ENCODE measurements at places on chromosomes 12 and 14.

GRCh38 chr12:41684997-41685396, 459.7 kb downstream of the GXYLT1 start:
- DNase-seq, result no peak

DNA sequence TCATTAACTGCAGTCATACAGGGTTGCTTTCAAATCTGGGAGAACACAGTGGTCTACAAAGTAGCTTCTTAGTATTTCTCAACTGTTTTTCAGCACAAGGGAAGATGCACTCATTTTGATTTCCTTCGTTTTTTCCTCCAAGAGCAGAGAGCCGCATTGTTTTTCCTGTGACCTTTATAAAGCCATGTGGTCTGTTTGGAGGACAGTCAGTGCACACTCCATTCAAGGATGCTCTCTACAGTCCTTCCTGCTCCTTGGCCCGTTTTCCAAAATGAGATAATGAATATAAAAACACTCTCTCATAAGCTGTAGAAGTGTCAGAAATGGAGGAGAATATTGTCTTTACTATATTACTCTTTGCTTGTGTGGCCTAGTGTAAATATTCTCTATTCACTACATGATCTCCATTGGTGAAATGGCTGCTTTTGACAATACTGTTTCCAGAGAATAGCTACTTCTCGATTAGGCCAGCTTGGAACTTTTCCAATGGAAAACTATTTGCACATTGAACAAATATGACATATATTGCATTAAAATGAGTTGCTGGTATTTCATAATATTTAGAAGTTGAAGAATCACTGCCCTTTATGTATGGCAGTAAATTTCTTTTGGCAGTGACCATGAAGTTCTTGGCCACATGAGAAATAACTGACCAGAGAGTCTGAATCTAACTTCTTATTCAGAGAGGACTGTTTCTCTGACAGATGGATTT, 393.1 kb upstream of the RGS6 start:
- DNase-seq, result no peak

DNA sequence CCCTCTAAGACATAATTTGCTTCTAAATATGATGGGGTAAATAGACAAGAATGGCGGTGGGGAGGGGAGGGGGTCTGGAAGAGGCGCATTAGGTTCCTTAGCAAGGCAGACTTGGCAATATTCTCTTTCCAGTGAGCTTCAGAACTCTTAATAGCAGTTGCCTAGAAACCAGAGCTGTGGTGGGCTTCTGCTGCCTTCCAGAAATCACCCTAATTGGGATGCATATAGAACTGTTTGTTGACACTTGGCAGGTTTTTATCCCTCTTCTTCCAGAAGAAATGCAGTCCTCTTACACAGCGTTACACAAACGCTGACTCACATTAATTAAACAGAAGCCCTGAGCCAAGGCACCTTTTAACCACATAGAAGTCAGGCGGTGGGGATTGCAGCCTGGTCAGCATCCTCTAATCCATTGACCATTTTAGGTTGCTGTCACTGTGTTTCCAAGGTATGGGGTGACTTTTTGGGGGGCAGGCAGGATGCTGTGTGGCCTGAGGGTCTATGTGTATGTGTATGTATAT, 114.1 kb downstream of the CCDC60 start:
- no peak for DNase-seq

DNA sequence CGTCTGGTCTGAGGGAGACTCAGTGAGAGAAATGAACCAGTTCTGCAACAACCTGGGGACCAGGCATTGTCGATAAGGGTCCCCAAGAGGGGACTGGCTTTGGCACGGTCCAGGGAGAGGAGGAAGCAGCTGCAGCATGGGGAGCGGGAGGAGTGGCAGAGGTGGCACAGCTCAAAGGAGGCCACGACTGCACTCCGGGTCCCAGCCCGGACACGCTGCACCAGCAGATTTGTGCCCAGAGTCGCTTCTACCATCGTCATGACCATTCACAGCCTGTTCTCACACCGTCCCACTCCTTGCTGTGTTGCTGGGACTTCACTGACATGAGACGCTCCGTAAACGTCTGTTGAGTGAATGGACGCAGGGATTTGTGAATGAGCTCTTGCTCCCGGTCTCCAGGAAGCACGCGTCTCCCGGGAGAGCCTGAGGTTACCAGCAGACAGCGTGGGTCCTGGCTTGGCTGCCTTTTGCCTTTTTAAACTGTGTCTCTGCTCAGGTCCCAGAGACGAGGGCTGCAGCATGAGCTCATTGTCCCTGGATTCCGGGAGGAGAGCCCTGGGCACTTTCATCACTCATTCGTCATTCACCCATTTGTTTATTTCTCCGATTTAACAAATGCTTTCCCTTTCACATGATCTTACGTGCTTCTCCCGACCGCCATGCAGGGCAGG, 137.0 kb downstream of the PIWIL1 start:
- DNase-seq, result no peak

DNA sequence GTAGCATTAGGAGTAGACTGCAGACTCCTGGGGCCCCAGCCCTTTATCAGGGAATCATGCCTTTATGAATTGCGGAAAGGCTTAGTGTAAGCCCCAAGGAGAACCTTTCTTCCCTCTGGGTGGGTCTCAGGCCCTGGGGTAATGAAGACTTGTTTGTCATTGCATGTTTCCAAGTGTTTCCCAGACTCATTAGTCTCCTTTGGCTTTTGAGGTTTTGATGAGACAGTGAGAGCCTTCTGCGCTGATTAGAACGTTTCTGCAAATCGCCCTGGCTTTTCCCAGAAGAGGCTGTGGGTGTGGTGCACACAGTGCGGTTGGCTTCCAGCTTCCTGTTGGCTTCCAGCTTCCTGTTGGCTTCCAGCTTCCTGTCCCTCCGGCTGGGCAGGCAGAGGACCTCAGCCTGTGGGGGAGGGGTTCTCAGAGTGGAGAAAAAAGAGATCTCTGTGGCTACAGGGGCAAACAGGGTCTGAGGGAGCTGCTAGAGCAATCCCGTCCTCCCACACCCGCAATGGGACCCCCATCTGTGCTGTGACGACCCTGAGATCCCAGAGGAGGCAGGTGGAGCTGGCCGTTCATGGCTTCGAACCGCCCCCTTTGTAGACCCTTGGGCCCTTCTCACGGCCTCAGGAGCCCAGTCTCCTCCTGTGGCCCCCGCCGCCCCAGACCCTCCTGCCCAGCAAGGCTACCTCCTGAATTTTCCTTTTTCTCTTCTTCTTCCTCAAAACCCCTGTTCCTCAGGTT, 42.1 kb downstream of the GPR68 start:
- no peak for DNase-seq

DNA sequence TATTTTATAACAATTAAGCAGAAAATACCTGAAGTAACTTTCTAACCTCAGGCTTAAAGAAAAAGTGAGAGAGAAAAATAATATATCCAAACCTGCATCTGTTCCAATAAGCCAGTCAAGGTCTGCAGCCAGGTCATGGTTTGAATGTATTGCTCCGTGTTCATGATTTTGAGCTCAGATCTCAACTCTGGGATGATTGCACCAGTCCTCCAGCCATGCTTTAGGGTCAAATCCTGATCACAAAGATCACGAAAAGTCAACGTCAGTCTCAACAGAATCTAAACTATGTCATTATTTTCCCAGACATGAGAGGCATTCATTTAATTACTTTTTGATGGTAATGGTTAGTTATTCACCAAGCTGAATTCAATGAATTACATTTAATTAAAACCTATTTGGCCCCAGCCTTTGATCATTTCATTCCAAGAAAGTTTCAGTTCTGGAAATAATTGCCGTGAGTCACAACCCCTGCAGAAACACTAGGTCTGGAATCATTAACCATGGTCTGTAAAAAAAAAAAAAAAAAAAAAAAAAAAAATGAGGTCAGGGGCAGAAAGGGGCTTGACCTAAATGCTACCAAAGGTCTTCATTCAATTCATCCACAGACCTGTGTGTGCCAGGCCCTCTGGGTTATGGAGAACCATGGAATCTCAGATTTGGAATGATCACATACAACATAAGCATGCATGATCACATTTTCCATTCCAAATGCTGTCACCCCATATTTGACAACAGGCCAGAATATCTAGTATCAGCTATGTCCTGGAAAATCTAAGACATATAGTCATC, 55.6 kb downstream of the NT5DC3 start:
- no peak for DNase-seq

DNA sequence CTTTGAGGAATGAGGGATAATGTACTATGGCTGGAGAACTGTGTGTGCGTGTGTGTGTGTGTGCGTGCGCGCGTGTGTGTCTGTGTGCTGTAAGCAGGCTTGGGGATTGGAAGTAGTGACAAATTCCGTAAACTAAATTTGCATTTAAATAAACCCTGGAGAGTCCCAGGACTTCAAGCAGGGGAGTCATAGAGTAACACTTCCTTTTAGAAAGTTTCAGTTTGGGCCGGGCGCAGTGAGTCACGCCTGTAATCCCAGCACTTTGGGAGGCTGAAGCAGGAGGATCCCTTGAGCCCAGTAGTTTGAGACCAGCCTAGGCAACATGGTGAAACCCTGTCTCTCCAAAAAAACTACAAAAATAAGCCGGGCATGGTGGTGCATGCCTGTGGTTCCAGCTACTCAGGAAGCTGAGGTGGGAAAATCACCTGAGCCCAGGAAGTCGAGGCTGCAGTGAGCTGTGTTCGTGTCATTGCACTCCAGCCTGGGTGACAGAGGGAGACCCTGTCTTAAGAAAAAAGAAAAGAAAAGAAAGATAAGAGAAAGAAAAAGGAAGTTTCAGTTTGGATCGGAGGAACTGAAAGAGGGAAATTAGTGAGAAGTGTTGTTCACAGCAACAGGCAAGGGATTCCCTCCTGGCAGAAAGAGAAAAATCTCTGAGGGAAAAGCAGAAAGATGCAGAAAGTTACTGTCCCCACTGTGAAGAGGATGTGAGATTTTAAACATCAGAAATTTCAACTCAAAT, 222.7 kb upstream of the SOX5 start:
- no peak for DNase-seq

DNA sequence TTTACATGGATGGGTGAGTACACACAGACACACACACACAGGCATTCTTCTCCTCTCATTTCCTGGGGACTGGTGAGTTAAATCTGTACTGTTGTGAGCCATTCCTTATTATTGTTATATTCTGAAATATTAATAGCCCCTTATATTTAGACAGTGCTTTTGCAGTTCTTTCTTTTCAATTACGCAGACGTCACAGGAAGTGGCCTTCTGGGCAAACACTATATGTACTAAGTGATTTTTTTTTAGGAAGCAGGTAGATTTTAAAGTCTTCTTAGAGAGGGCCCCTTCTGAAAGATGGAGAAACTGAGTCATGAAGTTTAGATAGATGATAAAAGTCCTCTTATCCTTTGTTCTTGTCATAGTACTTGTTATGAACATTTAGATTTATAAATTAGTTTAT, 1213.6 kb downstream of the VRK1 start:
- no peak for DNase-seq

GRCh38 chr12:98745578-98746391, 100.7 kb downstream of the APAF1 start:
- DNase-seq, result no peak

DNA sequence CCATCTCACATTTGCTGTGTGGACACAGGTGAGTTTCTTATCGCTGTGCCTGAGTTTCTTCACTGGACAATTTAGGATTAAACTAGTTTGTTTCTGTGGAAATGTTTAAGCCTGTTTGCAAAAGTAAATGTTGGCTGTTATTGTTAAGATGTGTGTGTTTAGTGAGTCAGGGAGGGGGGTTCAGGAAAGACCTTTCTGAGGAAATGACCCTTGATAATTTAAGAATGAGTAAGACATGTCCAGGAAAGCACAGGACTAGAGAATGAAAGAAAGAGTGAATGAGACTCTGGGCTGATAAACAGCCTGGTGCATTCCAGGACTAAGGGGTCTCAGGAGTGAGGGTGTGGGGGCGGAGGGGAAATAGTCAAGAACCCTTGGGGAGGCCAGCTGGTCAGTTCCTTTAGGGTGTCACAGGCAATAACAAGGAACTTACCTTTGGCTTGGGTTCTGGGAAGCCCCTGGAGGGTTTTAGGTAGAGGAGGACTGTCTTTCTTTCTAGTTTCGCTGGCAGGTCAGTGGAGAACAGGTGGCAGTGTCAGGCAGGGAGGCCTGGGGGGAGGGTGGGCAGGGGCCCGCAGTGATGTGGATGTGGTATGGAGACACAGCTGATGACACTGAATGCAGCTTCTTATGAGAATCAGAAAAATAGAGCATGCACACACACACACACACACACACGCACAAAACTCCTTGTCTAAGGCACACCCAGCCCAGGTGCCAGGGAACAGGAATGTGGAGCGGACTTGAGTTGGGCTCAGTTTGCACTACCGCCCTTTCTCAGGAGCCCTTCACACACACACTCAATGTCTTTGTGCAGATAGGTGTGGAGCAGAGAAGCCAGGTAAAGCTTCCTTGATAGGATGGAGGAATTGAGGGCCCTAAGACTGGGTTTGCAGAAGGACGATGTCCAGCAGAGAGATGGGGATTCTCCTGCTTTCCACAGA, 1005.5 kb downstream of the VRK1 start:
- no peak for DNase-seq

DNA sequence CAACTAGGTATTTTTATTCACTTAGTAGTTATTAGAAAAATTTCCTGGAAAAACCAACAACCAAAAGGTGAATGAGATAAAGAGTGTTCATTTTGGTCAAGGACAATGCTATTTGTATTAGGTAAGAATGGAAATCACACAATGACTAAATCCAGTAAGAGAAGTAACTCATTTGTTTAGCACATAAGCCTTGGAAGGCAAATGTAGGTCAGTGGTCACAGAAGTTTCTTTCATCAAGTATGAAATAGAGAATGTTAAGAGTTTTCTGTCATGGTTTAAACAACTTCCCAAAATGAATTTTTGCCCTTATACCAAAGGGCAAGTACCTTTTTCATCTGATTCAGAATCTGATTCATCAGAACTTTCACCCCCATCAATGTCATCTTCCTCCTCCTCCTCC, 101.7 kb downstream of the KIF21A start:
- DNase-seq, result no peak

- no peak for DNase-seq
These were observed 46.7 kb upstream of the BCL7A start for GRCh38 chr12:121975021-121975420.

- no peak for DNase-seq
These were observed 49.2 kb downstream of the SUSD6 start for GRCh38 chr14:69660344-69661193.

GRCh38 chr12:39199351-39199750, 243.6 kb downstream of the KIF21A start:
- no peak for DNase-seq

DNA sequence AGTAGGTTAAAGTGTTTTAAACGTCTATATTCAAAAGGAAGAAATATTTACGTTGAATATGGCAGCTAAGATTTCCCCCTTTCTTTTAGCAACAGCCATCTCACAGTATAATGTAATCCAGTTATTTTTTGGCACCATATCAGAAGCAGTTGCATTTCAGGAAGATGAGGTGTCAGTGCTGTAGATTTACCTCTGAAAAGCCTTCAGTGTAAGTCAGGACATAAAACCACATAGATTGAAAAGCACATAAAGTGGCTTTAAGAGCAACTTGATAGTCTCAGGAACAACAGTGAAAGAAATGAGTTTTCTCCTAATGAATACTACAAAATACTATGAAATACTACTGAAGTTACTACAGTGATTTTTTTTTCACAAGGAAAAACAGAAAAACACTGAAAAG, 6.9 kb downstream of the MLH3 start:
- no peak for DNase-seq

- no peak for DNase-seq
These were observed 86.0 kb upstream of the ATF1 start for GRCh38 chr12:50677858-50678257.

Data from activated CD4-positive, CD25-positive, alpha-beta regulatory T cell (primary cell).